ENCODE measurements at places on chromosomes 7 and 10.

- DNase-seq: no peak
Observed at GRCh38 chr10:97517096-97517750, 18.5 kb downstream of the UBTD1 start.

GRCh38 chr10:130638991-130639390, 502.8 kb downstream of the GLRX3 start:
- DNase-seq: no peak

GRCh38 chr10:112593023-112593422, 146.0 kb downstream of the VTI1A start:
- no peak for DNase-seq

DNA sequence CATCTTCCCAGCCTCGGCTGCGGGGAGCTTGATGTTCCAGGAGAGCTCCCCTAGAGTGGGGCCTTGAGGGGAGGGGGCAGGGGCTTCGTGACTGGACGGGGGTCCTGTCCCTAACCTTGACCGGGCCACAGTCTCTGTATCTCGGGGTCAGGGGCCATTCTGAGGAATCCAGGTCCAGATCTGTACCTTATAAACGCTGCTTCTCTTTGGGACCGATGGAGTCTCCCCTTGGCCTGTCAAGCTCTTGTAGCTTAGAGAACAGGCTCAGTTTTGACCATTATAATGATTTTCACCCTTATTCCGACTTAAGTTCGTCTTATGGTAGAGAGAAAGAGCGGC, 831 bp downstream of the ZKSCAN5 start:
- DNase-seq: no peak

GRCh38 chr7:100823140-100823525, 4.2 kb downstream of the EPHB4 start:
- no peak for DNase-seq

DNA sequence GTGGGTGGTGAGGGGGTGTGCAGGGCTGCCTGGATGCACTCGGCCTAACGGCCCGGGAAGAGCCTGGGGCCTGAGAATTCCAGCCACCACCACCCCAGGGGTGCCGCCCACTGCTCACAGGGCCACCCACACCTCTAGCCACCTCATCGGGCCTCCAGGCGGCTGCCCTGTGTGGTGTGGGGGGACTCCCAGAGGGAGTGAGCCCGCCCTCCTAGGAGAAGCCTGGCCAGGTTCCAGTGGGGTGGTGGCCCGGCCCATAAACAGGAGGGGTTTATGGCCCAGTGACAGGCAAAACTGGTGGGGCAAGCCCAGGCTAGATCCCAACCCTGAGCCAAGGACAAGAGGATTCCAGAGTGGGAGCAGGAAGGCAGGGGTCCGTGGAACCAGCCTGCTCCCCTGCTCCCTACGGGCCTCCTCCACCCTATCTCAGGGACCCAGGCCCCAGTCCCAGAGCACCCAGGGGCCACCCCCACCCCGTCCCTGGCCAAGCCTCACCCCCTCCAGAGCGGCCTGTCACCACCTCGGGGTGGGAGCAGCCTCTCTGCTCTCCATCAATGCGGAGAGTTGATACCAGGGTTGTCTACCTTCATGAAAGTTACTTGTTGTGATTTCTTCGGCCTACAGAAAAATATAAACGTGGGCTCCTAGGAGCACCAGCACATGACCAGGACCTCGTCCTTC, 20.2 kb upstream of the PDGFA start:
- no peak for DNase-seq

DNA sequence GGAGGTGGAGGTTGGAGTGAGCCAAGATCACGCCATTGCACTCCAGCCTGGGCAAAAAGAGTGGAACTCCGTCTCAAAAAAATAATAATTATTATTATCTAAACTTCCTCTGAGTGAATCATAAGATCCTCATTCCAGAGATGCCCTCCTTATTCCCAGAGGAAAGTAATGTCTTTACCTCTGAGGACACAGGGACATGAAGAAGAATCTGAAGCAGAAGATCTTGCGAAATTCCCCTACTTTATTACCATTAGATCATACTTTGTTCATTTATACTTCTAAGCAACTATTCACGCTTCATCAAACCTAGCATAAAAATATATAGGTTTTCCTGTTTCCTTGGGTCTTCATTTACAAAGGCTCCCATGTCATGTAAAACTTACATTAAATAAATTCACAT, 143.1 kb downstream of the ETV1 start:
- DNase-seq: no peak

- no peak for DNase-seq
Observed at GRCh38 chr10:35739998-35740397, 97.9 kb upstream of the FZD8 start.

- no peak for DNase-seq
Observed at GRCh38 chr10:22821501-22821900, 106.4 kb upstream of the ARMC3 start.

- DNase-seq: no peak
Observed at GRCh38 chr7:83866582-83866981, 217.6 kb upstream of the SEMA3E start.

GRCh38 chr10:92005978-92006377, 82.4 kb downstream of the BTAF1 start:
- DNase-seq: no peak

DNA sequence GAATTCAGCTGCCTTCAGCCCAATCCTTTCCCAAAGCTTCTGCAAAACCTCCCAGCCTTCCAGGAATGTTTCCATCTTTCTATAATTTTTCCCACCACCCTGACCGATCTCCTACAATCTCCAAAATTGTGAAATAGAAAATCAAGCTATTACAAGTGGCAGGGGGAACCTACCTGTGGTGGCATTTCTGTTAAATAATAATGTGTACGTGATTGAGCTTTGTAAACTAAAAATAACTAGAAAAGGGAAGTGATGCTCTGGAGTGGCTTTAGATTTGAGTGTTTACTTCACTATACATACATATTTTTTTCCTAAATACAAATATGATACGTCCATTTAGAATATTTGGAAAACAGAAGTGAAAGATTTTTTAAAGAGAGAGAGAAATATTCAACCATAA, 593.6 kb downstream of the GRM8 start:
- no peak for DNase-seq

DNA sequence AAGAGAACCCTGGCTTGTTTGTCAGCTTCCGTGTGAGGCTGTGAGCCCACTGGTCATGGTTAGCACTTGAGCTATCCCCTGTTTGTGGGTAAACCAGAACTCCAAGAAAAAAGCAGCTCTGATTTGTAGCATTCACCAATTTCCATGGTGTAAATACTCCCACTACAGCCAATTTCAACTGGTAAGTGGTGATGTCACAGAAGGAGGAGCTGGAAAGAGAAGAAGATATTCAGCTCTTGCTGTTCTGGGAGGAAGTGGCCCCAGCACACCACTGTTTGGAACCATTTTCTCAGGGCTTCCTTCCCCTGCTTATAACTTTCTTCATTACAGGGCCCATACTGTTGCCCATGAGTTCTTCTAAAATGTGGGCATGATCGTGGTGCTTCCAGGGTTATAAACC, 500.1 kb upstream of the ZMIZ1 start:
- DNase-seq: no peak

- no peak for DNase-seq
Observed at GRCh38 chr7:122442929-122443328, 138.4 kb upstream of the FEZF1 start.

All from neural crest cell (in vitro differentiated cells).